ENCODE measurements at places on chromosomes 7 and 10.
A peak's percentile ranks its signal among the peaks of the same experiment; 100 is the strongest.

DNA sequence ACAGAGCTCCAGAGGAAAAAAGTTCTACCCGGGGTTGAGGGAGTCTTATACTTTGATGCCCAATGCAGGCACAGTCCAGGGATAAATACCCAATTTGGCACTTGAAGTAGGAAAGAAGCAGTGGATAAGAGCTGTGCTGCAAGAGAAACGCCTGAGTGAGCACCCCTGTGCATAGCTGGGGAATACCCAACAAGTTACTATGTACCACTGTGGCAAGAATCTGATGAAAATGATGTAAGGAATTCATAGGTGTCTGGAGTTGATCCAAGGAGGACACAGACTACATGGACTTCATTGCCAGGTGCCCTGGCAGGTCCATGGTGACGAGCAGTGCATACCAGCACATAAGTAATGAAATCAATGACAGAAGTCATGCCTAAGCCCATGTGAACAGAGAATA, 183.7 kb upstream of the FEZF1 start:
- DNase-seq, result no peak

DNA sequence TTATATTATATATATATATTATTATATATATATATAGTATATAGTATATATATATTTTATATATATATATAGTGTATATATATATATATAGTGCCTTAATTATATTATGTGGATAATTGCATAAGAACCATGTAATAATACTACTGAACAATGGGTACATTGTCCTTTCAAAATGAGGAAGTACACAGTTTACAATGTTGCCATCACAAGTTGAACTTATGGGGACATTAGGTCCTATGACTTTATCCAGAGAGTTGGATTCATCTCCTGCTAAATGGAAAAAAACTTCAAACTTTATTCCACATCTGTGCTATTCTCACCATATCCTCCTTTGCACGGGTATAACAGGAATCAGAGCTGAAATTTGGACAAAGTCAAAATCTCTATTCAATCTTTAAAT, 105.0 kb upstream of the AGR3 start:
- DNase-seq, result no peak

- DNase-seq, result peak; percentile 42
Measured at GRCh38 chr7:80387634-80388193, 124.2 kb downstream of the GNAT3 start.

DNA sequence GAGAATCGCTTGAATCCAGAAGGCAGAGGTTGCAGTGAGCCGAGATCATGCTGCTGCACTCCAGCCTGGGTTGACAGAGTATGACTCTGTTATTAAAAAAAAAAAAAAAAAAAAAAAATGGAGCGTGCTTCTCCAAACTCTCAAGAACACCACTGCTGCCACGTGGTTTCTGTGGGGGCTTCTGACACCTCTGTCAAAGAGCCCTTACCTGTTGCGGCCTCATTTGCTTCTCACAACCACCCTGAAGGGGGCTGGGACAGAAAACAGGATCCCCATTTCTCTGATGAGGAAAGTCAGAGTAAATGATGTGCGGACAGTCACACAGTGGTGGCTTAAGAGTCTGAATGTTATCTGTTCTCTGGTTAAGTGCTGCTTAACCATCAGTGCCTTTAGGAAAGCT, 95.3 kb downstream of the RNF216 start:
- DNase-seq, result no peak

DNA sequence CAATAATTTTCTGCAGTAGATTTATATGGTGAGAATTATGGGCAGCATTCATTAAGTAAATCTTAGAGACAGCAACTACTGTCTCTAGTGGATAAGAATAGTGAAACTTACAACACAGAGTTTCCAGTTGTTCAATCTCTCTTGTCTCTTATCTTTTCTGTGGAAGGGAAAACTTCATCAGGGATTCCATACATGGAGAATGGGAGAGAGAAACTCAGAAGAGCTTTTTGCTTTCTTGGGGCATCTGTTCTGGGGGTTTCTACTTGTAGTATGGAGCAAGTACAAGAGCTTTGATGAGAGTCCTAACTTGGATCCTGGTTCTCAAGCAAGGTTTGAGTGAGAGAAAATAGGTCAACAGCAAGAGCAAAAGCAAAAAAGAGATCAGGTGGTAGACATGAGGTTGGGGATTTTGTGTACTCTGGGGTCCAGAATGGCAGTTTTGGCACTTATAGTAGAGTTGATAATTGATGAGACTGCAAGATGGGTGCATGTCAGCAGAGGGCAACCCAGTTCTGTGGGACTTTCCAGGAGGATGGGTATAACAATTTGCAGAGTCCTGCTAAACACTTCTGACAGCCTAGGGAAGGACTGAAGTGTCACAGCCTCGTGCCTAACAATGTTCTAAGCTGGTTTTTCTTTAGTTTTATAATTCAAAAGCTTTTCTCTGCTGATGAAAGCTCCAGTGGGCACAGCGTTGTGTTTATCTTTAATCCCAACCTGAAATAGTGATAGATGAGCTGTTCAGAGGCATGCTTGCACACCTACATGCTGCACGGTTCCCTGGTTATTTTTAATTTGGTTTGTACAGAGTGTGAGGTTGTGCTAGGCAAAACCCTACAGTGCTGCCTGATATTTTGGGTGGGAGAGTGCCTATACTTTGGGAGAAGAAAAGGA, 32.0 kb upstream of the STRIP2 start:
- peak; percentile 14 for DNase-seq

DNA sequence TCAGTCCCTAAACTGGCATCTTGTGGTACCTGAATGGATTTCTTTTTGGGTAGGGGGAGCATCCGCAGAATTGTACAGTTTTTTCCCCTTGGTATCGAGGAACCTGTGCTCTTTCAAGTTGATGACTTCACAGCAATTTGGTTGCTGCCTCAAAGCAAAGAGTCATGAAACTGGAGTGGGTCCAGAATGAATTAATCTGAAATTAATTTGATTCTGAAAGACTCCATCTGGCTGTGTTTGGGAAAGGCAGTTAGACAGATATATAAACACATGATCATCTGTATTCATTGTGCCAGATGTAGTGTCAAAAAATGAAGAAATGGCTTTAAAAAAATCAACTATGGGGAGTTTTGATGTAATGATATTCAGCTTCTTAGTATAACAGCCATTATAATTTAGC, 136.1 kb downstream of the CELF2 start:
- no peak for DNase-seq

DNA sequence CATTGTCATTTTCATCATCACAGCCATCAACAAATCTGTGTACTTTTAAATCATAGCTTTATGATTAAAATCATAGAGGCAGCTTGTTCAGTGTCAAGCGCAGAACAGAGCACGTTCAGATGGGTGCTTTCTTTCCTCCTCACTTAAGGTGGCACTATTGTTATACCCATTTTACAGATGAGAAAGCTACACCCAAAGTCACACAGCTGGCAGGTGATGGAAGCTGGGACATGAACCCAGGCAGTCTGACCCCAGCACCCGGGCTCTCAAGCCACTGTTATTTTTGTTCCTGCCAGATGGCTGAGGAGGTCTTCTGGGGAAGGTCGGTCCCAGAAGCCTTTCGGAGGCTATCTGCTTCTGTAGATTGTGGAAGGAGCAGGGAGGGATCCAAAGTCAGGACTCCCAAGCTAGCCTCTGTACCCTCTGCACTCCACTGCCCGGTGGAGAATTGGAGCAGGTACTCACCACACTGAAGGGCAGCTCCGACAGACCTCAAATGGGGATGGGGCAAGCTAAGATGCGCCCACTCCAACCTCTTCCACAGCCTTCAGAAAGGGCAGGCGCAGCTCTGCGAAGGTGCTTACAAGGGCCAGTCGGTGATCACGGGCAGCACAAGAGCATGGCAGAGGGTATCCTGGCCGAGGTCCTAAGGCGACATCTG, 610 bp downstream of the AVPI1 start:
- no peak for DNase-seq

DNA sequence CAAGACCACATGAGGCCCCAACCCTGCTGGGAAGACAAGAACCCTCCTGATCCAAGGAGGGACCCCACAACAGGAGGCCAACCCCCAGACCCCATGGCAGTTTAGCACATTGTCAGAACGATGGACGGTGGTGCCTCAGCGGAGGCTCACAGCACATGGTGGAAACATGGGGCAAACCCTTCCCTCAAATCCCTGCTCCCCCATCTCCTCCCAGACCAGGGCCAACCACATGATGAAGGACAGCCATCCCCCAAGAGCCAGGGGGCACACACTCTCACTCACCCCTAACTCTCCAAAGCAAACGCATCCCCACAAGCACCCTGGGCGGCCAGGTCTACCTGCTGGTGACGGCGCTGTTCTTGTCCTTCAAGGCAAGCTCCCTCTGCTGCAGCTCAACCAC, 83.9 kb downstream of the MAD1L1 start:
- no peak for DNase-seq
